Suppressor macrophage (primary cell): ENCODE measurements at places on chromosomes 12 and 14.

GRCh38 chr14:102027951-102028350, 58.9 kb downstream of the HSP90AA1 start:
- DNase-seq, result no peak

GRCh38 chr12:70070494-70071007, 172.7 kb upstream of the CNOT2 start:
- no peak for DNase-seq

DNA sequence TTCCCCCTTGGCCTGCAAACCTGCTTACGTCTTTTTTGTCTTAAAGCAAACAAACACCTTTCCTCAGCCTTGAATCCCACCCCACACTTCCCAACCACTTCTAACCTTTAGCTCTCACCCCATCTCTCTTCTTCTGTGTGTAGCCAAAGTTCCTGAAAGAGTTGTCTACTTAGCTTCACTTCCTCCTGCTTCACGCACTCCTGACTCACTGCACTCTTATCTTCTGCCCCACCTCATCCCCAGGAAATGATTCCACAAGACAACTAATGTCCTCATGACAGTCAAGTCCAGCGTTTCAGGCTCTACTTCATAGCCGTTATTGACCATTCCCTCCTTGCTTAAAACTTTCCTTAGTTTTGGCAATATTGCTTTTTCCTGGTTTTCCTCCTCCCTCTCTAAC, 22.4 kb downstream of the EIF2B2 start:
- peak; percentile 56 for DNase-seq

DNA sequence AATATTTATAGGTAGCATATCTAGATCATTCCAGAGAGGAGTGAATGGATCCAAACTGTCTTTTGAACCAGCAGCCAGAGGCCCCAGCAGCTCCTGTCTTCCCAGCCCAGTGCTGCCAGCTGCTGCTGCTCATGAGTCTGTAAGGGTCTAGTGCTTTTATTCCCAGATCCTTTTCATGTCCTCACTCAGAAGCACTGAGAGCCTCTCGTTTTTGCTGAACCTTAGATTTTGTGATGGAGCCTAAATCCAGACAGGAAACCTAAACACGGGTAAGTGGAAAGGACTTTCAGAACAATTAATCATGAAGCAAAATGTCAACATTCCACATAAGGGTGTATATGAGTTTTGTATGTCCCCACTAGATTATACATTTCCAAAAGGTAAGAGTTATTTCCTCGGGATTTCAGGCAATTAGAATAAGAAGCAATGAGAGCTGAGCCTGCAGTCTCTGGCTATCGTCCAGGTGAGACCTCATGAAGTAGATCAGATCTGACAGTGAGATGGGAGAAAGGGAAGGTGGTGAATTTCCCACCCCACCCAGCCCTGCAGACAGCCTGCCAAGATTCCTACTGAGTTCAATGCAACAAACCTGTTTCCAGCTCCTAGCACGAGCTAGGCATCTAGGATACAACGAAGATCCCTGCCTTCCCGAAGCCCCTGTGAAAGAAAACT, 84.4 kb downstream of the NINJ2 start:
- DNase-seq, result no peak

- no peak for DNase-seq
Observed at GRCh38 chr12:121678716-121679300, 9.4 kb upstream of the MORN3 start.

DNA sequence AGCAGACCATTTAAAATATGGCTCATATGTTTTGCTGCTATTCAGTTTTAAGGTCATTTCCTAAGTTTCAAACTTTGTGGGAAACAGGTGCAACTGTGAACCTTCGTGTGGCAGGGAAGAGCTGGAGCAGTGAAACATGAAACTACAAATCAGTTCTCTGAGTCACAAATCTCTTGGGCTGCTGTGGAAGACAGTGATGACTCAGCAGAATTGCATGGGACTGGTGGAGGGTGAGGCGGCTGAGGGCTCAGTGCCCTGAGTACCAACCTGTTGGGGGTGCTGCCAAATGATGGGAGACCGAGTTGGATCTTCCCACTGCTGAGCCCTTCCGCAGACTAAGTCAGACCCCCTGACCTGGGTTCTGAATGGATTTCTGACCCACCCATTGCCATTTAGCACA, 8.4 kb upstream of the CALM1 start:
- DNase-seq, result no peak

DNA sequence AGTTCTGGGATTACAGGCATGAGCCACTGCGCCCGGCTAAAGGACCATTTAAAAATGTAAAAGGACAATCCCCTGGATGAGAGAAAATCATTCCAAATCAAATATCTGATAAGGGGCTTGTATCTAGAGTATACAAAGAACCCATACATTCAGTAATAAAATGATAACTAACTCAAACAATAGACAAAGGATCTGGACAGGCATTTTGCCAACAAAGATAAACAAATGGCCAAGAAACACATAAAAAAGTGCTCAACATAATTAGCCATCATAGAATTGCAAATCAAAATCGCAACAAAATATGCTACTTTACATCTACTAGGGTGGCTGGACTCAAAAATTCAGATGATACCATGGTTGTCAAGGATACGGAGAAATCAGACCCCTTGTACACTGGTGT, 8.5 kb upstream of the BICD1 start:
- DNase-seq, result no peak

DNA sequence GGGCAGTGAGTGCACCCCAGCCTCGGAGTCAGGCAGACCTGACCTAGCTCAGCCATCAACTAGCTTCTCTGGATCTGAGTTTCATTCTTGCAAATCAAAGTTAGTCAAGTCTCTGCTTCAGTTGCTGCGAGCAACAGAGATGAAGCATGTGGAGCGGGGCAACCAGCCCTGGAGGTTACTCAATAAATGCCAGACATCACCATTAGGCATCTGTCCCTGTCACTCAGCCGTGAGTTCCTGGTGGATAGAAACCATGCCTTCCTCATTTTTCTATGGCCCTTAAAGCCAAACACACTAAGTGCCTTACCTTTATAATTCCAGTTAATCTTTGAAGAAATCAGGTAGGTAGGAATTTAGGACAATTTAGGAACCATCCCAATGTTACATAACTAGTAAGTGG, 19.3 kb downstream of the RFX4 start:
- no peak for DNase-seq

DNA sequence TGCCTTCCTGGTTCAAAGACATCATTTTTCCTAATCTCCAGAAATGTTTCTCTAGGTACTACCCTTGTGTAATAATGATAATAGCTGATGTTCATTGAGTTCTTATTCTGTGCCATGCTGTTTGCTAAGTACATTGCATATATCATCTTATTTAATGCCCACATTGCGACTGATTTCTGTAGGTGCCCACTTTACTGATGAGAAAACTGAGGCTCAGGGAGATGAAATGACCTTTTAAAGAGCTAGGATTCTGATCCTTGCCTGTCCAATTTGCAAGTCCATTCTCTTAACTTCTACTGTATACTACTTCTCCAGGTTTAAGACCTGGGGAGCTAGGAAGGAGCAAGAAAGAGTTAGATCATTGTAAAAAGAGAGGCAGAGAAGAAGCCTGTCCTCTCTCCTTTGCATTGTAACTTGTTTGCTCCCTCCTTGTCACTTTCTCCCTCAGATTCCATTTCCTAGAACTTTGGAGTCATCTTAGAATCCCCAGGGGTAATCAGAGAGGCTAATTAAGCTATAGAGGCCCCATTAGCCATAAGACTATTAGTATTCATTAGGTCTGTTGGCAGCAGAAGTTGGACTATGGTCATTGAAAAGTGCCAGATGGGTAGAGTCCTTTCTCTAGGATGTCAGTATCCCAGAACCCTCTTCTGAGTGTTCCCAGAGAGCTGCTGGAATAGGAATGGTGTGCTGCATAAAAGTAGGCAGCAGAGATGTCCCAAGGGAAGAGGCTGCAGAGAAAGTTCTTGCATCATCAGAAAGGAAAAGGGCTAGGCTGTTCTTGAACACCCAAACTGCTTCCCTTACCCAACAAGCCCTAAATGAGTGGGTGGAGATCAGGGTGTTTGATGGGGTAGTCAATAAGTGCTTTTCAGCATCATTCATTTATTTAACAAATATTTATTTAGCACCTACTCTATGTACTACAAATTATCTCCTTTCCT, 3.1 kb downstream of the DGKA start:
- no peak for DNase-seq

GRCh38 chr12:96153131-96153725, 40.9 kb upstream of the ELK3 start:
- no peak for DNase-seq

DNA sequence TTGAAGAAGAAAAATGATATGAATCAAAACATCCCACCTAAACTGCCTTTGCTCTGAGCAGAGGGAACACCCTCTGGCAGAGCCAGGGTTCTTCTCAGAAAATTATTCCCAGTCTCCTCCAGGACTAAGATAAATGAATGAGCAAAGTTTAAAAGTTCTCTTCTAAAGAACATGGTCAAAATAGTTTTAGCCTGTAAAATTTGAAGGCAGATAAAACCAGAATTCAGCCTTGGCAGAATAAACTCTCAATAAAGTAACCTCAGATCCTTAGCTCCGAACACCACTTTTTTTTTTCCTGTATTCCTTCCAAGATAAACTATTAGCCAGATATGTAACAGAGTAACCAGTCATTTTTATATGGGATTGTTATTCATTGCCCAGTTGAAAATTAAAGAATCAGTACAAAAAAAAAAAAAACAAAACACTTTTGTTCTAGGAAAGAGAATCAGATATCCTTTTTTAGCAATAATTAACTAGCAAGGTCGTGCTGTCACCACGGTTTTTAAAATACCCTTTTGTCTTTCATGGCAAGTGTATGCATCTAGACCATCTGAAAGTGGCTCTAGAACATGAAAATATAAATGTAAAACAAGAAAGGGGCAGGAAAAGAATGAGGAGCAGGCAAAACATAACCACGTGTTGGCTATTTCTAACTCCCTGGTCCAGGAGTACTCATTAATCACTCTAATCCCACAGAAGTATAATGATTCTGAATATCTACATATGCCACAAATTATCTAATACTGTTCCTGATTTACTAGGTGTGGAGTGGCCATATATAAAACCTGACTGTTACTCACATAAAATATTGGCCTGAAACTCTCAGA, 60.8 kb downstream of the CAPZA3 start:
- no peak for DNase-seq

DNA sequence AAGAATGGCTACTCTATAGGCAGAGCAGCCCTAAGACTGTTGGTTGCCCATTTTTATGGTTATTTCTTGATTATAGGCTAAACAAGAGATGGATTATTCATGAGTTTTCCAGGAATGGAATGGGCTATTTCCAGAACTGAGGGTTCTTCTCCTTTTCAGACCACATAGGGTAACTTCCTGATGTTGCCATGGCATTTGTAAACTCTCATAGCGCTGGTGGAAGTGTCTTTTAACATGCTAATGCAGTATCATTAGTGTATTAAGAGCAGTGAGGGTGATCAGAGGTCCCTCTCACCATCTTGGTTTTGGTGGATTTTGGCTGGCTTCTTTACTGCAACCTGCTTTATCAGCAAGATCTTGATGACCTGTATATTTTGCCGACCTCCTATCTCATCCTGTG, 904.6 kb upstream of the FBXO33 start:
- no peak for DNase-seq

DNA sequence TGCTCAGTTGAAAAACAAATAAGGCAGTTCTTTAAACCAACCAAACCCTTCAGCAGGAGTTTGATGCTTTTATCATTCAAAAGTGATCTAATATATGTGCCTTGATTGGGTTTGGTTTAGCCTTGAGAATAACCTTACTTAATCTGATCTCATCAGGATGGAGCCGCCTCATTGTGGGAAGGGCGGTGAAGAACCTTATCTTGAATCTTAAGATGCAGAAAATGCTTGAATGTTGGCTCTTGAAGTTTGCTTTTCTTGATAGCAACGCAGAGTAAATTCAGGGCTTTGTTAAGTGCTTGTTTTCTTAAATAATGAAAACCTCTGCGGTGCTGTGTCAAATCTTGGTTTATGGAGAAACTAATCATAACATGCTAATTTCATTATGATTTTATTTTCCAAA, 138.2 kb downstream of the MON2 start:
- DNase-seq, result no peak

GRCh38 chr12:116538076-116538591, 21.0 kb upstream of the MAP1LC3B2 start:
- no peak for DNase-seq

DNA sequence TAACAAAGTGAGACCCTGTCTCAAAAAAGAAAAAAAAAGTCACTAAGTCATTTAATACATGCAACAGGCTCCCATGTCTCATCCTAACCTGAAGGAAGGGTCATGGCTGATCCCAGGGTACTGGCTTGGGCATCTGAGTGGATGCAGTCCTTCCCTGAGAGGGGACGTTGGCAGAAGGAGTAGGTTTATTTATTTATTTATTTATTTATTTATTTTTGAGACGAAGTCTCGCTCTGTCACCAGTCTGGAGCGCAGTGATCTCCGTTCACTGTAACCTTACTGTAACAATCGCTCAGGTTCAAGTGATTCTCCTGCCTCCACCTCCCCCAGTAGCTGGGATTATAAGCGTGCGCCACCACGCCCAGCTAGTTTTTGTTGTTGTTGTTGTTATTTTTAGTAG, 7.2 kb upstream of the CALCOCO1 start:
- DNase-seq, result no peak

DNA sequence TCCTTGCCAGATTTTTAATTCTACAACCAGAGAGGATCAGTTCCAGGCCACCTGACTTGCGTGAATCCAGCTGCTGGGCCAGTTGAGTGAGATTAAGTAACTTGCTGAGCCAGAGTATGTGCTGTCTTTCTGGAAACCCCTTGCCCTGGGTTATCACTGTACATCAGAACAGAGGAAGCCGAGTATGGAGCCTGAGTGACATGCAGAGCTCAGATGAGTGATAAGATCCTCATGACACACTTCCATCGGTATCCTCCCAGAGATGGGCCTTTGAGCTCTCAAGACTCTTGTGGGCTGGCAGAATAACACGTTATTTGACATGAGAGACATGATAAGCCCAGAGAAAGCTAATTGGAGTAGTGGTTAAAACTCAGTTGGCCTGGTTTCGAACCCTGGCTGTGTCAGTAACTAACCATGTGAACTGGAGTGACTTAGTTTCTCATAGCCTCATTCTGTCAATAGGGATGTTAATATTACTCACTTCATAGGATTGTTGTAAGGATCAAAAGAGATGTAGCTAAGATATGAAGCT, 388.1 kb downstream of the ZFP36L1 start:
- DNase-seq, result no peak

DNA sequence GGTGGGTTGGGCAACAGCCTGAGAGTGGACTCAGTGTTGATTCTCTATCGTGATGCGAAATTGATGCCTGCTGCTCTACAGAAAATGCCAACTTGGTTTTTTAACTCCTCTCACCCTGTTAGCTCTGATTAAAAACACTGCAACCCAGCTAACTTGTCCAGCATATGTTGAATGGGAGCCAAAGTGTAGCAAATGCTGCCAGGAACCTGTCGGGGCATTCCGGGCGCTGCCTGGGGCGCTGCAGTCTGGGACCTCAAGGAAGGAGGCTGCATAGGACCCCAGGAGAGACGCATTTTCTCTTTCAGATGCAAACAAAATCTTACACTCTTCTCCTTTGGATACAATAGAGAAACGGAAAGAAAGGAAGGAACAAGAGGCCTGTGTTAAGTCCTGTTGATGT, 3.9 kb downstream of the B3GNT4 start:
- DNase-seq, result no peak

- peak; percentile 78 for DNase-seq
Observed at GRCh38 chr12:72346363-72346944, 74.3 kb downstream of the TRHDE start.

- DNase-seq, result no peak
Observed at GRCh38 chr12:115444346-115444745, 760.4 kb upstream of the TBX3 start.

GRCh38 chr14:28294834-28295440, 471.6 kb upstream of the FOXG1 start:
- DNase-seq, result peak; percentile 27

- no peak for DNase-seq
Observed at GRCh38 chr12:75628511-75628910, 117.1 kb upstream of the KRR1 start.

GRCh38 chr14:105485739-105486162, 935 bp upstream of the CRIP1 start:
- DNase-seq, result peak; percentile 32
